ENCODE measurements at places on chromosomes 7 and 10.

GRCh38 chr7:150804802-150805201, 4.2 kb downstream of the TMEM176A start:
- DNase-seq: no peak

DNA sequence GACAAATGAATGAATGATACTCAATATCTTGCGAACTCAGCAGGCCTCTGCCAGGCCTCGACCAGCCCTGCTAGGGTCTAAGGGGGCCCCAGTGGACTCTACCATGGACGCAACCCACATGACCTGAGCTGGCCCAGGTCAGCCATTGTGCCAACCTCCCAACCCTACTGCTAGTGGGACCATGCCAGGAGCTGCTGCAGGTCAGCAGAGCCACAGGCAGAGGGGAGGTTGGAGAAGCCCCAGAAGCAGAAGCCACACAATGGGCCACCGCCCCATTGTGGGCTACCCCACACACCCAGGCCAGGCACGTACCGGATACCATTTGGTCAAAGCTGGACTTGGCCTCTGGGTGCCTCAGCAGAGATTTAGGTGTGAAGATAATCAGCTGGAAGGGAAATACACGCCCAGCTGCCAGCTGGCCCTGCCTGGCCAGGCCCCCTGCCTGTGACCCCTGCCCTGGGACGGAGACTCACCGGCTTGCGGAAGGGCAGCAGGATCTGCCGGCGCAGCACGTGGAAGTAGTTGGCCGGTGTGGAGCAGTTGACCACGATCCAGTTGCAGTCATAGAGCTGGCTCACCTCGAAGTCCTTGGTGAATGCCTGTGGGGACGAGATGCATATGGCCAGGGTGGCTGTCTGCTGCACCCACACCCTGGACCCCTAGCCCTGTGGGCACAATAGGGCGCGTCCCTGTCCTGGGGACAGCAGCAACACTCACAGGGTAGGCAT, 24.5 kb downstream of the OGDHL start:
- no peak for DNase-seq

GRCh38 chr10:83930-84530, 34.9 kb upstream of the TUBB8 start:
- no peak for DNase-seq

DNA sequence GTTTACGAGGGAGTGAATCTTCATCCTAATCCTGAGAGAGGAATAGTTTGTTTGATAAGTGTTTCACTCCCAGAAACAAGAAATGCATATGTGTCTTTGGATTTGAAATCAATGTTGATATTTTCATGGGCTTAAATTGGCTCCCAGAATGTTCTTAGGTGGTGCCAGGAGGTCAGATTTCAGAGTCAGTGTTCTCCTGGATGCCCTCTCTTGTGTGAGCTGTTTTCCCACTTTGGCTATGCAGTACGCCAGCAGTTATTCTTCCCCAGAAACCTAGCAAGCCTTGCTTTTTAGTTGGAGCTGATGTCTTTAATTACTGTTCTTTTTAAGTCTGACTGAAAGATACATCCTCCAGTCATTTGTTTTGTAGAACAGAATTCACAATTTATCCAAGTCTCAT, 291.4 kb downstream of the DNAJB9 start:
- DNase-seq: no peak

- no peak for DNase-seq
Measured at GRCh38 chr10:114573330-114574045, 84.6 kb downstream of the ABLIM1 start.

GRCh38 chr10:77005871-77006270, 631.7 kb downstream of the KCNMA1 start:
- DNase-seq: no peak

- DNase-seq: no peak
Measured at GRCh38 chr10:131503992-131504391, 192.5 kb upstream of the TCERG1L start.

GRCh38 chr7:72343991-72344390, 68.1 kb downstream of the CALN1 start:
- no peak for DNase-seq

- no peak for DNase-seq
Measured at GRCh38 chr10:68870545-68871104, 30.5 kb upstream of the DDX50 start.

GRCh38 chr7:79185605-79186004, 267.9 kb downstream of the MAGI2 start:
- no peak for DNase-seq

DNA sequence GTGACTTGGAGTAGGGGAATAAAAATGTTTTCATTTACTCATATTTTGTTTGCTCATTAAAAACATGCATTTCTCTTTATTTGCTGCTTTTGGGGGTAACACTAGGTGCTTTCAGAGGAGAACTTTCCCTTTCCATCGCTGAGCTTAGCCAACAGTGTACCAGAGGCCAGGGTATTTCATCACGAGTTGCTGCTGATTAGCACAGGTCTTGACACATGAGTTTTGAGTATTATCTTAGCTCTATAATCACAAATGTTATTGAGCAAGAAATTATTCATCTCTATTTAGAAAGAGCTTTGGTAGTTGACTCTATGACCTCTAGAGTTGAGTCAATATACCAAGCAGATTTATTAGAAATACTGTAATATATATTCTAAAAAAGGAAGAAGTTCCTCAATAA, 375.9 kb downstream of the NXPH1 start:
- no peak for DNase-seq
